ENCODE measurements at places on chromosomes 13 and 19.
A peak's percentile ranks its signal among the peaks of the same experiment; 100 is the strongest.

- DNase-seq, result no peak
These were observed 21.9 kb downstream of the PLEKHJ1 start for GRCh38 chr19:2214251-2214650.

DNA sequence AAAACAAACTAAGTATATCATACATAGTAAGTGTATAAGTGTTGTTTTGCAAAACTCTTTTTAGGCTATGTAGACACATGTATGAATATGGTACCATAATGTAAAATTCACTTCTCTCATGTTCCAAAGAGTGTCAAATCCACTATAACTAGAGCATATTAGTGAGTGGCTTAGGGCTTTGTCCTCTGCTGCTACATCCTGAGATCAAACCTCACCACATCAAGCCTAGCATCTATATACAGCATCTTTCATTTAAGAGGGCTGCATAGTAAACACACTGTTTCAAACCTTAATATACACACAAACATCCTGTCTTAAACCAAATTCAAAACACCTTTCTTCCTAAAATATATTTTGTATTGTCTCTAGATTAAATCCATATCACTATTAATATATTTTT lies 38.7 kb downstream of the ELF1 start:
- no peak for DNase-seq

- no peak for DNase-seq
These were observed 14.3 kb downstream of the ZBTB7A start for GRCh38 chr19:4052114-4052992.

GRCh38 chr13:24922387-24922744 lies 158.4 kb downstream of the RNF17 start:
- no peak for DNase-seq

GRCh38 chr19:13794757-13795589 lies at the start of gene ZSWIM4:
TSS of gene ZSWIM4 (plus strand) at chr19:13795443. CDS start at chr19:13795649, 206 bp downstream.
- DNase-seq, result peak; percentile 87

DNA sequence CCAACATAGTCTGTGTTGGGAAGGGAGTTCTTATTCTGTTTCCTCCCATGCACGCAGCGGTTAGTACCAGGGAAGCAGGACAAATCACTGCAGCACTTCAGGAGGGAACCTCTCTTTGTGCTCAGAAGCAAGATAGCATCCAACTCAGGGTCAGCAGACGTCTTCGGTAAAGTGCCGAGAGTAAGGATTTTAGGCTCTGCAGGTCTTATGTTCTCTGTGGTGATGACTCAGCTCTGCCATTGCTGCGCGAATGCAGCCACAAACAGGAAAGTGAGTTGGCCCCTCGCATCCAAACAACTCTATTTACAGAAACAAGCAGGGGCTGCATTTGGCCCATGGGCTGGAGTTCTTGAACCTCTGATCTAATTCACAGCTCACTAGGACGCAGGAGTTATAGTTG lies 122.1 kb upstream of the SPATA13 start:
- DNase-seq, result no peak

GRCh38 chr19:9205501-9206113 lies 13.8 kb downstream of the OR7D4 start:
- peak; percentile 55 for DNase-seq

- DNase-seq, result no peak
These were observed 6.1 kb downstream of the KDM4B start for GRCh38 chr19:4974880-4975469.

GRCh38 chr13:80862456-80862855 lies 521.5 kb upstream of the SPRY2 start:
- DNase-seq, result no peak

- no peak for DNase-seq
These were observed at the start of gene LINGO3 for GRCh38 chr19:2308114-2308556. TSS of gene LINGO3 (minus strand) at chr19:2308154. CDS start at chr19:2291776, 16,378 bp downstream.

- DNase-seq, result no peak
These were observed 291.8 kb downstream of the HS6ST3 start for GRCh38 chr13:96381681-96382080.

DNA sequence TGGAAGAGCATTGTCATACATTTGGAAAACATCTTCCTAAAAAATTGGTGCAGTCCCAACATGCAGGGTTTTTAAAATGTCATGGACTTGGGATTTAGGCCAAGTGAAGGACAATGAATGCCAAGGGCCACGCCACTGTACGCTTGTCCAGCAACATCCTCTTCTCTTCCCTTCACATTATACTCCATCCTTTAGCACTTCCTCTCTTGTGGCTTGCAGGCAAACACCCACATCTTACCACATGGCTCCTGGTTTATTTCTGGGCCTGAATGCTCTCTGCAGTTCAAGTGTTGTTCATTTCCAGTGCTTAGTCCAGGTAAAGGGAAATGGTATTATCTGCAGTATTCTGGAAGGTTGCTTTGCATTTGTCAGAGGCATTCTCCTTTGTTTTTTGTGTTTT lies 45.0 kb downstream of the CBY2 start:
- DNase-seq, result no peak

DNA sequence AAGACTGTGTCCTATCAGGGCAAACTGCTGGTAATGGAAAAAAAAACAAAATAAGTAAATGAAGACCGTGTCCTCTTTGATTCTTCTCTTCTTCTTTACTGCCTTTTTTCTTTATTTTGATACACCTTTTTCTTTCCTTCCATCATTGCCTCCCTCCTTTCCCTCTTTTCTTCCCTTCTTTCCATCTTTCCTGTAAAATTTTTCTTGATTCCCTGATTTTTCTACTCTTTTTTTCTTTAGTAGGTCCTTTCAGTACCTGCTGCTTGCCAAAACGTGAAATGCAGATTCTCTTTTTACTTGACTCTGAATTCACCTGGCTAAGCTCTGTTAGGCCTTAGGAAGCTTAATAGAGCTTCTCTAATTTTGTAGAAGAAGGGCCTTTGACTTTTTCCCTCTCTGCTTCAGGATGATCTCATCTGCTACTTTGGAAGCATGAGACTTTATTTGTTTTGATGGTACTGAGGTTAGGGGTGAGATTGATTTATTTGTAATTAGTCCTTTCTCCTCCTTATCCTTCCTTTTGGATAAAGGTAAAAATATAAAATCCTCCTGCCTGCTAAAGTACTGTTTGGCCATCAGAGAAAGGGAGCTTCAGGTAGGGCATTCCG lies 19.2 kb downstream of the LSM14A start:
- DNase-seq, result no peak

- no peak for DNase-seq
These were observed 23.9 kb downstream of the PIBF1 start for GRCh38 chr13:72805676-72806346.

Data from activated CD4-positive, alpha-beta T cell treated with anti-CD3 and anti-CD28 coated beads, Interleukin-2, amount 50 U/mL, for 4 hours (primary cell).